KG1 (cell line): ENCODE measurements at places on chromosomes 3 and 15.
A peak's percentile ranks its signal among the peaks of the same experiment; 100 is the strongest.

DNA sequence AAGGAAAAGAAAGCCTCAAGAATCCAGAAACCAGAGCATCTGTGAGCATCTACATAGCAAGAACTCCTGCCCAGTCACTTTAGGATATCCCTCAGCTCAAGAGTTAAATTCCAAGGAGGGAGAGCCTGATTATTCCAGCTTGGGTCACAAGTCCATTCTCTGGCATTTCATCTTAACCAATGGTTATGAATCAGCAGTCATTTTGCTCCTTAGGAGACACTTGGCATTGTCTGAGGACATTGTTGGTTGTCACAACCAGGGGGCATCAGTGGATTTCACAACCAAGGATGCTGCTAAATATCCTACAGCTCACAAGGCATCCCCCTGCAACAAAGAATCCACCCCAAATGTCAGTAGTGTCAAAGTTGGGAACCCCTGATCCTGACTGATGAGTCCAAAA is 51.0 kb upstream of the LMCD1 start:
- DNase-seq, result no peak

DNA sequence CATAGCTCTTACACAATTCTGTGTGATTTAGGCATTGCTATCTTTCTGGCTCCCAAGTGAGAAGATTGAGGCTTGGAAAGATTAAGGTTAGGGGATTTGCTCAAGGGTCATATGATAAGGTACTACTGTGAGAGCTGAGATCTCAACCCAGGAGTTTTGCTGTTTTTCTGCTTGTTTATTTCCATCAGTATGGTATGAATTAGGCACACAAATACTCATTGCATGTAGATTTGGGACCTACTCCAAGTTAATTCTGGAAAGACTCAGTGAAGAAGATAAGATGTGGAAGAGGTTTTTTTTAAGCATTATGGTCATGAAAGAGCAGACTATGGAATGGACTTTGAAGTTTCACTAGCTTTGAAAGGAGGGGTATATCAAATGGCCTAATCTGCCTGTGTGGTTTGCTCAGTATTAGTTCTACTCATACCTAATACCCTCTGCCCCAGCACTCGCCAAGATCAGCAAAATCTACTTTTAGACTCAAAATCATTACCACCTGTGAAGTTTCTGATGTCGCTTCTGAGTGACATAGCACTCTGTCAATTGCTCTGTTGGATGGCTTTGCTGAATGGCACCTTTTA is 12.5 kb downstream of the MBNL1 start:
- no peak for DNase-seq

DNA sequence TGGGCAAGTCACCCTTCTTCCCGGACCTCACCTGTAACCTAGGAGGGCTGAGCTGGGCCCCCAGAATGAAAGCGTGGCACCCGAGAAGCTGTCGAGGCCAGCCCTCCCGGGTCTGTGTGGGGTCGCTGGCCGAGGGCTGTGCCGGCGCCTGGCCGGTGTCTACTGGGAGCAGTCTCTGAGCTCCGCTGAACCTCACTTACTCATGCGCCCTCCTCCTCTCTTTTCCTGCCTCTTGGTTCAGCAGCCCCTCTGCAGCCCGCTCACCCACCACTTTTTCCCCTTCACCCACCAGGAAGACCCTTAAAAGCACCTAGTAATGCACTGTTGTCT is 419 bp downstream of the HYKK start:
- no peak for DNase-seq

GRCh38 chr3:9688961-9689360 is 14.7 kb upstream of the CPNE9 start:
- no peak for DNase-seq

GRCh38 chr15:74433592-74434262 is at the start of gene SEMA7A:
Gene SEMA7A (minus strand): TSS chr15:74433958. CDS start chr15:74433918, 40 bp downstream.
- peak; percentile 44 for DNase-seq

DNA sequence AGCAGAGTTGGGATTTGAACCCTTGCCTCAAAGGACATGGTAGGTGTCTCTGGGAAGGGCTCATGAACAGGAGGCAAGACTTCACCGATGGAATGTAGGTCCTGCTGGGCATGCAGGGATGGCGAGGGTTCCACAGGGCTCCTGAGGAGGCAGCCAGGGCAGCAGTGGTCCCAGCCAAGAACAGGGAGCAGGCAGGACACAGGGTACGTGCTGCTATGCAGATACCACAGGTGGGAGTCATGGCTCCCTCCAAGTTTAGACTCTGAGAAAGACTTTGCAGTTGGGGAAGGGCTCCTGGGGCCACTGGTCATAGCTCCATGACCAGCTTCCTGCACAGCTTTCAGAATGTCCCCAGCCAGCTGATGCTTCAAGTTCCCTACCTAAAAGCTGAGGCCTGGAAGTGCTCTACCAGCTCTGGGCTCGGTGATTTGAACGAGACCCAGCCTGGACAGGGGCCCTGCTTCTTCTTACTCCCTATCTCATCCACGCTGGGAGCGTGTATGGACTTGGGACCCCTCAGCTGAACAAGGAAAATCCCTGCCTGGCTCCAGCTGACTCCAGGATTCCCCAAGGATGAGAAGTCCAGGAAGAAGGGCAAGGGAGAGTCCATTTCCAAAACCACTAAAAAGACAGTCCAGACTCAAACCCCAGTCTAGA is 747 bp downstream of the MYL3 start:
- no peak for DNase-seq

- peak; percentile 52 for DNase-seq
These were observed 21.3 kb upstream of the SCAANT1 start for GRCh38 chr3:63933459-63933858.

- no peak for DNase-seq
These were observed 89.0 kb downstream of the CHSY1 start for GRCh38 chr15:101162701-101163483.

- DNase-seq, result no peak
These were observed 4.3 kb upstream of the NPTN start for GRCh38 chr15:73637527-73637926.

DNA sequence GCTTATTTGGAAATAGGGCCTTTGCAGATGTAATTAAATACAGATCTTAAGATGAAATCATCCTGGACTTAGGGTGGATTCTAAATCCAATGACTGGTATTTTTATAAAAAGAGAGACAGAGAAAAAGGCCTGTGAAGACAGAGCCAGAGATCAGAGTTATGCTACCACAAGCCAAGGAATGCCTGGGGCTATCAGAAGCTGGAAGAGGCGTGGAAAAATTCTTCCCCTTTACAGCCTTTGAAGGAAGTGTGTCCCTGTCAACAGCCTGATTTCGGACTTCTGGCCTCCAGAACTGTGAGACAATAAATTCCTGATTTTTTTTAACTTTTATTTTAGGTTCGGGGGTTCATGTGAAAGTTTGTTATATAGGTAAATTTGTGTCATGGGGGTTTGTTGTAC is 154.1 kb upstream of the CADPS start:
- DNase-seq, result no peak

- DNase-seq, result no peak
These were observed 395.4 kb upstream of the THRB start for GRCh38 chr3:24890012-24890411.

DNA sequence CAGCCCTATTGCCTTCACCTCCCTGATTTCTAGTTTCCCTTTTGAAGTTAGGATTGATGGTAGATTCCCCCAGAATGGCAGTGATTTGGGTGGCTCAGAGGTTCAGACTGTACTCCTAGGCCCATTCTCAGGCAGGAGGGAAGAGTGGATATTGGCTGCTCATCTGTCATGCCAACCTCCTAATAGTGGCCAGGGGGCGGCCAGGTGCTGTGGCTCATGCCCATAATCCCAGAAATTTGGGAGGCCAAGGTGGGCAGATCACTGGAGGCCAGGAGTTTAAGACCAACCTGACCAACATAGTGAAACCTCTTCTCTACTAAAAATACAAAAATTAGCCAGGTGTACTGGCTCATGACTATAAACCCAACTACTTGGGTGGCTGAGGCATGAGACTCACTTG is 11.3 kb downstream of the RRP9 start:
- no peak for DNase-seq

GRCh38 chr3:37141676-37142075 is 32.7 kb downstream of the LRRFIP2 start:
- no peak for DNase-seq

- no peak for DNase-seq
These were observed 534.9 kb downstream of the MAGI1 start for GRCh38 chr3:65503776-65504175.

- DNase-seq, result no peak
These were observed 534 bp downstream of the FRMD5 start for GRCh38 chr15:44194323-44195150.

DNA sequence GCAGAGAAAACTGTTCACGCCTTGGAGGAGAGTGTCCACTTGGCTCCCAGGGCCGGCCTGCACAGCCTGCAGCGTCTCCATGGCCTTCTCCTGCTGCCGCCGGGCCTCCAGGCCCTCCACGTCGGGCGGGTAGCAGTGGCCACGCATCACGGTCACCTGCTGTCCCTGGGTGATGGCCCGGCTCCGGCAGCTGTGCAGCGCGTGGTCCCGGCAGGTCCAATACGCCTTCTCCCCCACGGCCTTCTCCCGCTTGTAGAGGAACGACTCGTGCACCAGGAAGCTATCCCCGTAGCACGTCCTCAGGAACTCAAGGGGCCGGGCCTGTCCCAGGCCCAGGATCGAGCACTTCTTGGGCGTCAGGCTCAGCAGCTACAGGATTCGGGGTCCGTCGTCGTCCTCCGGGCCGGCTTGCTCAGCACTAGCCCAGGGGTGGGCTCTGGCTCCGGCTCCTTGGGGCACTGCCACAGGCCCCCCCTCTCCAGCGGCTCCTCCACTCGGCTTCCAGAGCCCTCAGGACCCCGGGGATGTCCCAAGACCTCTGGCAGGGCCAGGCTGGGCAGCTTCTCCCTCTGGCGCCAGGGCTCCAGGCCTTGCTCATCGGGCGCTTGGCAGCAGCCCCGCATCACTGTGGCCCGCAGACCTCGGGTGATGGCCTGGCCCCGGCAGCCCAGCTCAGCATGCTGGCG is 83.6 kb upstream of the FXR1 start:
- no peak for DNase-seq

GRCh38 chr3:50226888-50227389 is 9.1 kb upstream of the GNAI2 start:
- DNase-seq, result no peak

DNA sequence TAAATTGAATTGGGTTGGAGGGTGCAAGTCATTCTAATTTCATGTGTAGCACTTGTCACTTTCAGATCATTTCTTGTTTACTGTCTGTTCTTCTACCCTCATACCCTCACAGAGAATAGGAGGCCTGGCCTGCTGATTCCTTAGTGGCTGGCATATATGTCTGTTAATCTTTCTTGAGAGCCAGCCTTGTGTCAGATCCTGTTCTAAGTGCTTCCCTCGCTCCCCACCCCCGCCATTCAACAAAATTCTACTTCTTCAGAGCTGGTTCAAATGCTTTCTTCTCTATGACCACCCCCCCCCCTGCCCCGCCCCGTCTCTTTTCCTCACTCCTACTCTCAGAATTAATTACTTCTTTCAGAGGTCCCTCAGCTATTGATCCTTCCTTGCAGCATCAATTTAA is 1.5 kb upstream of the U2SURP start:
- DNase-seq, result no peak

DNA sequence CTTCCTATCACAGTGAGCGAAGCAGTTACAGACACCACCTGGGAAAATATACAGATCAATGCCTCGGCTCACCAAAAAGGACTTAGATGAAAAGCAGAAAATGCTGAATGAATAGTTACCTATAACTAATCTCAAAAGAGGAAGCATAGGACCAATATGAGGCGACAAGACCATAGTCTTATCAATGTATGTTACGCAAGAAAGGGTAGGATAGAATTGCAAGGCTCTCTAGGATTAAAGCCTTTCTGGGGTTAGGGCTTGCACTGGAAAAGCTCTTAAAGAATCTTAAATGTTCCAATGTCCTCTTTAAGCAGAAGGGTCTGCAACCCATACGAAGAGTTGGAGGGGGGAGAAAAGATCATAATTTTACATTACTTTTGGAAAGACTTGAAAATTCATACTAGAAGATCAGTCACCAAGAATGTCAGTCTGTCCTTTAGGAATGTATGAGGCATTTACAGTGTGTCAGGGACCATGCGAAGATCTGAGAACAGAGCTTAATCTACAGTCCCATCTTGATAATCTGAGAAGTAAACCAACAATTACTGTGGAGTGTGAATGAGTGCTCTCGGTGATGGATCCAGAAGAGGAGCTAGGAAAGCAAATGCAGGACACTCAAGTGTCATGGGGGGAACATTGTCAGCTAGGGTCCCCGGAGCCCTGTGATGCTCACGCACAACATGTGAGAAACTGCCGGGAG is 185.9 kb downstream of the GREM1 start:
- no peak for DNase-seq

- DNase-seq, result peak; percentile 71
These were observed 612 bp upstream of the TBL1XR1 start for GRCh38 chr3:177197727-177198460.

- no peak for DNase-seq
These were observed 12.4 kb downstream of the LAMP3 start for GRCh38 chr3:183149915-183150750.

DNA sequence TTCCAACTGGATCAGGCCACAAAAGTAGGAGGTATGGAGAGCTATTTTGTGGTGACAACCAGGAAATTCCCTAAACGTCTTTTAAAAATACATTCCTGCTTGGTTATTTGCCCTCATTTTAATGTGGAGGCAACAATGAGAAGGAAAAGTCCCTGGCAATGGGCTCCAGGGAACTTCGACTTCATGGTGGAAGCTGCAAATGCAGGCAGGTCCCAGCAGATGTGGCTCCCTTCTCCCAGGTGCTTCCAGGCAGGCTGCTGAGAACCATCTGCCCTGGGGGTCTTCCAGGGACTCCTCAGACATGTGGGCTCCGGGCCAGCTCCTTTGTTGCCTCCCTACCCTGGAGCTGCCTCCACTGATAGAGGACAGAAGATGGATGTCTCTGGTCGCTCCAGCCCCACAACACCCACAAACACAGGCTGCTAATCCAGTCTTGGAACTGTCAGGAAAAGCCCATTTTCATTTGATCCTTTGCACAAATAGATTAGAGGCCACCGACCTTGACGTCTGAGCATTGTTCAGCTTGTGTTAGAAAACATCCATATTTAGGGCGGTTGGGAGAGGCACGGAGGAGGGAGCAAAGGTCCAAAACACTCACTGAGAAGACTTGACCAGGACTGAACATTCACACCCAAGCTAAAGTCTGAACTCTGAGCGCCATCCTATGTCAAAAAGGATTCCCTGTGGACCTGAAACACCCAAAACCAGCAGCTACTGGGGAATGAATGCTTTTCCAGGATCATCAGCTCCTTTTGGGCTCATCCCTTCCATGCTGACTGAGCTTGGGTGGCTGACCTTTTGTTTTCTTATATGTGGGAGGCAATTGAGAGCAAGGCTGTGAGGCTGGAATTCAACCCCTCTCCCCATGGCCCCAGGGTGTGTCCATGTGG is 30.2 kb upstream of the SLCO2A1 start:
- DNase-seq, result no peak

- no peak for DNase-seq
These were observed 258.8 kb upstream of the NR2E3 start for GRCh38 chr15:71551566-71551965.
